ENCODE measurements at places on chromosomes 5 and 9. TPM values are rescaled to one million over a fixed set of nuclear protein-coding genes. Genes with fewer than 3 reads are reported as not detected.

Gene NELFB
- total RNA-seq = 86.6 TPM

Gene ANKRD34B
- 0.09 TPM for total RNA-seq

DNA sequence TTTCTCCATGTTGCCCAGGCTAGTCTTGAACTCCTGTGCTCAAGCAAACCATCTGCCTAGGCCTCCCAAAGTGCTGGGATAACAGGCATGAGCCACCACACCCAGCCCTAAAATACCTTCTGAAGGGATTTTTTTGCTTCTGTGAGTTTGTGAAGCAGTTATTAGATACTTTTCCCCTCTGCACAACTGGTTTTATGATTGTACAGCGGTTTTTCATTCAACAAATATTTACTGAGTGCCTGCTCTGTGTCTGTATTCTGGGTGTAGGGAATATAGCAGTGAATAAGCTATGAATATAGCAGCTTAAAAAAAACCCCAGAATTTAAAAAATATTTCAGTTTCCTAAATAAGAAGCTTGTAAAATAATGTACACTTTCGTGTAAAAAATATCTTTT is 2.3 kb downstream of the SNX24 start:
- H3K36me3 ChIP-seq = peaks cover 5% of the 10 kb centered on the region
- H3K4me3 ChIP-seq = peak overlapping the region; percentile 87
- H3K4me1 ChIP-seq = peaks cover 12% of the 10 kb centered on the region

DNA sequence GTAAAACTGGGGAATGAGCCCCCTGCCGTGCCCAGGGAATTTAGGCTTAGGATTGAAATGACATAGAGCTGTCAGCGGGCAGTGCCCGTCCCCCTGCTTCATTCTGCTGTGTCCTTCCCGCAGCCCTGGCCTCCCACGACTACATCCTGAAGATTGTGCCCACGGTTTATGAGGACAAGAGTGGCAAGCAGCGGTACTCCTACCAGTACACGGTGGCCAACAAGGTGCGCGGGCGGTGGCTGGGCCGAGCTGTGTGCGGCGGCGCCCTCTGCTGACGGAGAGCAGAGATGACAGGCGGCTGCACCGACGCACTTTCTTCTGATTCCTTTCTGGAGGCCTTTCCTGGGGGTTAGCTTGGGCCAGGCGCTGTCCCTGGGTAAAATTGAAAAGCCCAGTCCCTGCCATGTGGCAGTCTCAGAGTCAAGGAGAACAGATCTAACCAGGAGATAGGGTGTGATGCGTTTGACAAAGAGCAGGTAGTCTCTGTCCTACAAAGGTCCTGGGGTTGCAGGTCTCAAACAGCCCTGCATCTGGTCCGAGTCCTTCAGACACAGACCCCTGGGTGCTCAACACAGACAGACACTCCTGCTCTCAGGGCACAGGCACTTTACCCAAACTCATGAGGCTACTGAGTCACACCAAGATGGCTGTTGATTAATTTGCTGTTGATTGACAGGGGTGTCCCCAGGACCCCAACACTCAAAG is 26.8 kb upstream of the RPL26L1 start:
- H3K36me3 ChIP-seq = peaks cover 36% of the 10 kb centered on the region
- H3K27ac ChIP-seq = no peak overlapping the region
- H3K27me3 ChIP-seq = no peaks in the 10 kb centered on the region

Gene HIGD2A
- 96.6 TPM for total RNA-seq

Gene NPM1
- 1,635 TPM for total RNA-seq

DNA sequence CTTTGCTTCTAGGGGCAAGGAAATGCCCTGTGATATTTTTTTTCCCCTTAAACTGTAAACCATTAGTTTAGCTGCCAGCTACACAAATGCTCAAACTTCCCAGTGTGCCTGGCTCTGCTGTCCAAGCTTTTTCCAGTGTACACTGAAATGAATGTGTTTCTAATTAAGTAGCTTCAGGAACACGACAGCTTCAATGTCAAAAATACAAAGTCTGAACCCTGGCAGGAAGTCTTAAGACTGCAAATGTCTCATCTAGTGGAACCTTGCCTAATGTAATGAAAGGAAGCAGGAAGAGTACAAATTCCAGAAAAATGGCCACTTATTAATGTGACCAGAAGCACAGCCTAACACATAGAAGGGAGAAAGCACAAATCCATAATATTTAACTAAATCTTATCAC is 255.2 kb downstream of the CRB2 start:
- peaks cover 5% of the 10 kb centered on the region for H3K4me1 ChIP-seq
- no peak overlapping the region for H3K4me3 ChIP-seq
- H3K27me3 ChIP-seq = no peaks in the 10 kb centered on the region
- no peak overlapping the region for H3K27ac ChIP-seq

Gene KIF27
- total RNA-seq = 9.4 TPM

- no peak overlapping the region for H3K27ac ChIP-seq
- H3K4me1 ChIP-seq = no peaks in the 10 kb centered on the region
- H3K27me3 ChIP-seq = no peaks in the 10 kb centered on the region
- no peak for DNase-seq
These were observed 44.8 kb downstream of the PPARGC1B start for GRCh38 chr5:149774906-149775305.

Gene ENHO
- total RNA-seq = 14.5 TPM

Gene KIF2A
- total RNA-seq = 67.4 TPM

Gene ADAMTS12
- 140 TPM for total RNA-seq

DNA sequence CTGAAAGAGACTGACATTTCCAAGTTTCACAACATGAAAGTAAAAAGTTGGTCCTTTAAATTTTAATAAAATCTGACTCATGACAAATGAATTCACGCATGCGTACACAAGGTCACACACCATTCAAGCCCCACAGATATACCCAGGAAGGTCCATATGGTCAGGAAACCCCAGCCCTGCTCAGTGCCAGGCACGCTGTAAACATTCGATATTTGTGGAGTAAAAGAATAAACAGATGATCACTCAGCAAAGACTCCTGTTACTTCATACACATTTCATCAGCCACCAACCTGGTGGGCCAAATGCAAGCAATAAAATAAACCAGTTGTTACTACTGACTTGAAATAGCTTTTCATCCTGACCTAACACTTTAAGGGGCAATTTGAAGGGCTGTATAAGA is 158.0 kb upstream of the RETREG1 start:
- no peak overlapping the region for H3K27ac ChIP-seq
- H3K4me3 ChIP-seq = no peak overlapping the region
- no peaks in the 10 kb centered on the region for H3K27me3 ChIP-seq
- no peak for DNase-seq
- no peaks in the 10 kb centered on the region for H3K4me1 ChIP-seq

- H3K27ac ChIP-seq = no peak overlapping the region
- H3K4me1 ChIP-seq = no peaks in the 10 kb centered on the region
- H3K4me3 ChIP-seq = no peak overlapping the region
- DNase-seq = no peak
These were observed 84.5 kb downstream of the FBXL7 start for GRCh38 chr5:15584528-15584927.

- H3K27ac ChIP-seq = no peak overlapping the region
- H3K36me3 ChIP-seq = peaks cover 9% of the 10 kb centered on the region
- no peak overlapping the region for H3K4me3 ChIP-seq
- no peaks in the 10 kb centered on the region for H3K4me1 ChIP-seq
- H3K27me3 ChIP-seq = no peaks in the 10 kb centered on the region
These were observed 97.5 kb downstream of the RXRA start for GRCh38 chr9:134423749-134424148.

- no peak for DNase-seq
- H3K27me3 ChIP-seq = no peaks in the 10 kb centered on the region
- H3K27ac ChIP-seq = no peak overlapping the region
- no peak overlapping the region for H3K4me3 ChIP-seq
- H3K36me3 ChIP-seq = no peaks in the 10 kb centered on the region
These were observed 41.9 kb downstream of the NTRK2 start for GRCh38 chr9:84711398-84711777.

Gene PLPPR1
- total RNA-seq = 4.6 TPM

- H3K36me3 ChIP-seq = no peaks in the 10 kb centered on the region
- H3K27ac ChIP-seq = no peak overlapping the region
- peak; percentile 83 for DNase-seq
These were observed 28.0 kb upstream of the MAP1B start for GRCh38 chr5:72079288-72079687.

GRCh38 chr5:10857338-10857733 is 96.3 kb upstream of the DAP start:
- peaks cover 13% of the 10 kb centered on the region for H3K27me3 ChIP-seq
- peak; percentile 70 for DNase-seq
- H3K4me1 ChIP-seq = peaks cover 33% of the 10 kb centered on the region

GRCh38 chr5:78574131-78574673 is 74.4 kb downstream of the LHFPL2 start:
- H3K27ac ChIP-seq = no peak overlapping the region
- H3K4me1 ChIP-seq = peaks cover 9% of the 10 kb centered on the region
- peaks cover 46% of the 10 kb centered on the region for H3K36me3 ChIP-seq
- no peak for DNase-seq

Data from endodermal cell (in vitro differentiated cells).